ENCODE measurements at places on chromosomes 1 and 21.

GRCh38 chr1:151344291-151344690 lies 2.8 kb downstream of the RFX5 start:
- DNase-seq = no peak

DNA sequence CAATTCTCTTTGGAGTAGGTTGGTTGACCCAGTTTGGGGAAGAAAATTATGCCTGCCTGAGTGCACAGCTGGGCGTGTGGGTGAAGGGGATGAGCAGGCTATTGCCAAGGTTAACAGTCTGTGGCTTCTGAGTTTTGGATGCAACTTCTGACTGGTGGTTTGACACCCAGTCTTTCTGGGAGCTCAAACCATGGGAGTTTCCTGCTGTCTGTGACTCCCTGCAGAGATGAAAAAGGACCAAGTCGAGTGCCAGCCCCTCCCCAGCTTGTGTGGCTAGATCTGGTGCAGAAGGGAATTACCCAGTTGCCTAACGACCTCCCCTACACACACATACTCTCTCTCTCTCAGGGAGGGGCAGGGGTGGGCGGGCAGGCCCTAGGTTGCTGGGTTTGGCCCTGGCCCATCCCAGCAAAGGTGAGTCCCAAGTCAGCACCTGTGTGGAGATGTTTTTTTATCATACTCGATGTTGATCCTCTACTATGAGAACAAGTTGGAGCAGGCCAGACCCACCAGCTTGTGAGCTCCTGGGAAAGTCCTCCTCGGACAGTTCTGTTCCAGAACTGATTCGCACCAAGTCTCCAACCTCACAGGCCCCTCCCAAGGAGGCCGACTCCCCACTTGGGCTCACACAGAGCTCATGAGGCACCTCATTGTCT lies 28.2 kb downstream of the PKP1 start:
- DNase-seq = no peak

DNA sequence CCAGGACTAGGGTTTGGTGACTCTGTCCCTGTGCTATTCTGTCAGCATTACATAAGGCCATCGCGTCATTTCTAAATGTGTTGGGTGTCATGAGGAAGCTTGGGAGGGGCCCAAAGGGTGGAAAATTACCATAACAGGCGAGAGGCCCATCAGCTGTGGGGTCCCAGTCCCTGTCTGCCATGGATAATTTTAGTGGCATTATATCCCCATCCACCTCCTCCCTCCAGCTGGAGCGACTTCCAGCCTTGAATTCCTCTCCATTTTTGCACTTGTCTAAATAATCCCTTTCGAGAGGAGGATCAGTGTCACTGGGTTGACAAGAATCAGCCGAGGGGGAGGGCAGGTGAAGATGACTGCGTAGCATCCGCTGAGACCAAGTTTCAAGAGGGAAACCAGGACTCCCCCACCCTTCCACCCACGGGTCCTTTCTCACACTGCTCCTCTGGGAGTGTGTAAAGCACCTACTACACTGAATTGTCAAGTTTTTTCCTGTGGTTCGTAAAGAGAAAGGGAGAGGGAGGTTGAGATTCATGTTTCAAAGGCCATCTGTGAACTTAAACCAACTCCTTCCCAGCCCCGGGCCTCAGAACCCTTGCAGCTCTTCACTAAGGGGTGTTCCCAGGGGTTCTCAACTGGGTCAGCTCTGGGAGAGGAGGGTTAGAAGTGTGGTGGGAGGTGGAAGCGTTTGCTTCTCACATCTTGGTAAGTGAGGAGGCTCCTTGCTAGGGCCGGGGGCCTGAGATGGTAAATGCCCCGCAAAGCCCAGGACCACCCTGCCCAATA lies 29.2 kb downstream of the VASH2 start:
- peak; percentile 4 for DNase-seq

- DNase-seq = no peak
These were observed 52.4 kb downstream of the HNRNPR start for GRCh38 chr1:23291706-23292105.

GRCh38 chr1:157691285-157691920 lies 9.2 kb downstream of the FCRL3 start:
- no peak for DNase-seq

DNA sequence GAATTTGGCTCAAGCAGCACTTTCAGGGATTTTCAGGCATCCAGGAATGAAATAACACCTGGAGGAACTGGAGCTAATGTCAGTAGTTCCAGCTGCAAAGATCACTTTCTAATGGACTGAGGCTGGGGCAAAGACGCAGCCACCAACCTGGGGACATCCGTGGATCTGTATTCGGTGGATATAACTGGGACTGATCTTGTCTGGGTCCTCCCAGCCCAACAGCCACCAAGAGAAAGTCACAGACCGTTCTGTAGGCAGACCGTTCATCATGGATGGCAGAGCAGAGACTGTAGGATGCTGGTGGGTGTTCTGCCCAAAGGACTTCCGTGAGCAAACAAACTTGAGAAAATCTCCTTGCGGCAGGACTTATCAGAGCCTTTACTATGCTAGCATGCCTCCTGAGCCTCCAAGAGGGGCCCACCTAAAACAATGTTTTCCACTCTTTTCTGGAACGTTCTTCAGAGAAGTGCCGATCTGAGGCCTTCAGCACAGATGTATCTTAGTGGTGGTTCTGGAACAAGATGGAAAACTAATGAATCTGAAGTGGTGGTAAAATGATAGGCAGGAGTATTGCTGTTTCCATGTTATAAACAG lies 86.1 kb upstream of the KLHDC7A start:
- no peak for DNase-seq

DNA sequence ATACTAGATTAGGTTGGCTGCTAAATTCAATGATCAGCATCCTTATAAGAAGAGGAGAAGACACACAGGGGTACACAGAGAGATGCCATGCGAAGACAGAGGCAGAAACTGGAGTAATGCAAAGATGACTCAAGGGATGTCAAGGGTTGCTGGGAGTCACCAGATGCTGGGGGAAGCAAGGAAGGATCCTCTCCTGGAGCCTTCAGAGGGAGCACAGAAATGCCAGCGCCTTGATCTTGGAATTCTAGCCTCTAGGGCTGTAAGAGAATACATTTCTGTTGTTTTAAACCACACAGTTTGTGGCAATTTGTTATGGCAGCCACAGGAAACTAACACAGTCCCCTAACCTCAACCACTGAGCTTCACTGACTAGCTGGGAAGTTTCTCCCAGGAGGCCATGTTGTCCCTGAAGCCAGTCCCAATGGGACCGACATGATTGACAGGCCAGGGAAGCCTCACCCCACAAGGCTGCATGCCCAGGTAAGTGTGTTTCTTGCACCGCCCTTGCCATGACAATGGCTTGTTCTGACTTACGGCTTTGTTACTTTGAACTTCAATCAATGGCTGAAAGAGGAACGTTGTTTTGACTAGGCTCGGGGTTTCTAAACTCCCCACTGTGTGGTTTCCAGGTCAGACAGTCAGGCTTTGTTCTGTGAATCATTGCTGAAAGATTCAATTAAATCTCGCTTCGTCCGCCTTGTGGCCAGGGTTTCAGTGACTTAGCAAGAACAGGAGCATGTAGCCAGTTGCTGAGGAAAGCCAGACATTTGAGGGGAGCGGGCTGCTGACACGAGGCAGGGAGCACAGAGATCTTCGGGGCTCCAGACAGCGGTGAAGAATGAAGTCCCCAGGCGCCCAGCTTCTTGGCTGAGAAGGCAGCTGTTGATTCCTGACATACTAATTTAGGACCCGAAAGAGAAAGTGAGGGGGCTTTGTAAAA lies 62.3 kb downstream of the RUNX1 start:
- peak; percentile 27 for DNase-seq

- peak; percentile 18 for DNase-seq
These were observed 46.1 kb upstream of the BACE2 start for GRCh38 chr21:41121785-41122415.

GRCh38 chr1:150363426-150364230 lies at the start of gene RPRD2:
Gene RPRD2 (plus strand): TSS chr1:150364147. CDS start chr1:150364715, 568 bp downstream.
- peak; percentile 91 for DNase-seq

- DNase-seq = no peak
These were observed 1.7 kb upstream of the TRIM67 start for GRCh38 chr1:231159963-231160761.

DNA sequence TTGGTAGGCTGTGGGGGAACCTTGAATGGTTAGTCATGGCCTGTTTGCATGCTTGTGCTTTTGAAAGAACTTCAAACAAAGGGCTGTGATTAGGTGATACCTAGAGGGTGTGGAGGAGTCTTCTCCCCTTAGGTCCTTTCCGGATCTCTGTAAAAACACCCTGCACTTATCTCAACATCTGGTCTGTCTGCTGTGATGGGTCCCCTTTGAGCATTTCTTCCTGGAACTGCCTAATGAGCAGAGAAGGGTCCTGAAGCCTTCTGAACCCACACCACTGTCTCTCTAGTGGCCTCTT lies 59.6 kb downstream of the HUNK start:
- DNase-seq = no peak

- no peak for DNase-seq
These were observed 876.1 kb upstream of the B3GALT2 start for GRCh38 chr1:194062526-194062925.

DNA sequence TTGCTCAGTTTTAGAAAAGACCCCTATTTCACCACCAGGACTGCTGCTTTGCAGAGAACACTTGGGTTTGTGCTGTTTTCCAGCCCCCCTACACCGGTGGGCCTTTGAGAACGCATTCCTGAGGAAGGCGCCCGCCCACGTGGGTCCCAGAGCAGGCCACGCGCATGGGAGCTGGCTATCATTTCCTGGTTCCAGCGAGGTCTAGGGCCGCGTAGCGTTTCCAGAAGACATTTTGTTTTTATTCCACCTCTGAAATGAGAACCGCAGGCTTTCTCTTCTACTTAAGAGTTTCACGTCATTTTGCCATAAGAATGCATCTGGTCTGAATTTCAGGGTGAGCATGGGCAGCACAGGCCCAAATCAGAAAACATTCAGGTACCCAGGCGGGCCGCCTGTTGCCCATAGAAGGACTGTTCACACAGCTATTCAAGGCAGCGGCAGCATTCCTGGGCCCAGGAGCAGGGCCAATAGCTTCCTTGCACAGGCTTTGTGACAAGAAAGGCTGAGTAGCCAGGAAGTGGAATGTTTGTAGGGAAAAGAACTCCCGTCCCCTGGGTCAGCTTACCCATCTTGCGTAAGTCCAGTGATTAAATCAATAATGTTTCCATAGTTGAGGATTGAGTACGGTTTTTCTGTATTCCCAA lies 1.4 kb upstream of the KLHL21 start:
- DNase-seq = no peak

DNA sequence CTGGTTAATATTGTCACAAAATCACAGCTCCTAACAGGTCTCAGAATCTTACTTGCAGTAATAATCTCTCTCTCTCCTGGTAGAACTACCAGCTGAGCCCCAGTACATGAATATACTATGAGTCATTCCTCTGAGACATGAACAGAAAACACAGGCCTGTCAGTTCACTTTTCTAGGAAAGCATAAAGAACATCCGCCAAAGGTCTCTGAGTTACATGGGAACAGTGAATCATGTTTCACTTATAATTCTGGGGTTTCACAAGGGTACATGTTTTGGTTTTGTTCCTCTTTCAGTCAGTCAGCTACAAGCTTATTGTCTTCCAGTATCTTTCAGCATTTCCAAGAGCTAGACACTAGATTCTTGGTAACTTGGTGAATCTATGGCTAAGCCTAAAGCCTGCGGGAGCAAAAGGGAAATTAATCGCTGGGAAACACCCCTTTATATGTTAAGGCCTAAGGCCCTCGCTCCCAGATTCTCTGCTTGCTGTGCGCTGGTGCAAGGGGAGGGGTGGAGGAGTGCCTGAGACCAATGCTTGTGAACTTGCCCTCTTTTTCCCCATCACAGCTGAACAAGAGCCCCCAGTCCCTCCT lies 31.7 kb downstream of the IFNGR2 start:
- DNase-seq = peak; percentile 3

DNA sequence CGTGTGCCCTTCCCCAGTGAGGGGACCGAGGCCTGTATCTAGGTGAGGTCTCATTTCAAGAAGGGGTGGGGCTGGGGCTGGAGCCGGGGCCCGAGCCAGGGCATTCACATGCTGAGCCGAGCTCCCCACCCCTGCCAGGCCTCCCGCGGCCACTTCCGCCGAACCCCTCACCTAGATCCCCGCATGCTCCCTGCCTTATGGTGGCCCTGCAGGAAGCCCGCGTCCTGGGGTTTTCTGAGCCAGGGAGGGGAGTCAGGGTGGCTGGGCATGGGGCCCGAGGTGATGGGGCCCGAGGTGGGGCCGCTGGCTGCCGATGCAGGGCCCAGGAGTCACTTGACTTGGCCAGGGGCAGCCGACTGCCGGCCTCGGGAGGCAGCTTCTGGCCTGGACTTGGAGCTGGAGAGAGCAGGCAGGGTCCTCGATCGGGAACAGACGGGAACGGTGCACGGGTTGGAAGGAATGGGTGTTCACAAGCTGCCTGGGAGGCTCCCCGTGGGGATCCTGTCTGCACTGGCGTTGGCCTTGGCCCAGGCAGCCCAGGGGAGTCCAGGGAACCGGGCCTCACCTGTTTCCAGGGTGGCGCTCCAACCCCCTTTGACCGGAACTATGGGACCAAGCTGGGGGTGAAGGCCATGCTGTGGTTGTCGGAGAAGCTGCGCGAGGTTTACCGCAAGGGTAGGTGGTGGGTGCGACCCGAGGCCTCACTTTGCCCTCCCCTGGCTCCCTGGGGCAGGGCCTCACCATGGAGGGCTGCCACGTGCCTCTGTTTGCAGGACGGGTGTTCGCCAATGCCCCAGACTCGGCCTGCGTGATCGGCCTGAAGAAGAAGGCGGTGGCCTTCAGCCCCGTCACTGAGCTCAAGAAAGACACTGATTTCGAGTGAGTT lies 13.6 kb downstream of the CFAP410 start:
- no peak for DNase-seq

- DNase-seq = no peak
These were observed 5.7 kb upstream of the TRAF5 start for GRCh38 chr1:211320980-211321379.

- DNase-seq = no peak
These were observed 4.7 kb upstream of the ETV3 start for GRCh38 chr1:157142765-157143423.
